ENCODE measurements at places on chromosomes 3 and 15. TPM values are rescaled to one million over a fixed set of nuclear protein-coding genes. Genes with fewer than 3 reads are reported as not detected.

The GP5 gene
- total RNA-seq: not detected

The PPP1R14D gene
- not detected for total RNA-seq

The CCR3 gene
- 0.22 TPM for total RNA-seq

- H3K4me3 ChIP-seq: no peak overlapping the region
- no peak overlapping the region for H3K27ac ChIP-seq
- H3K4me1 ChIP-seq: no peaks in the 10 kb centered on the region
- H3K27me3 ChIP-seq: no peaks in the 10 kb centered on the region
- DNase-seq: no peak
These were observed 333.6 kb upstream of the C2CD4B start for GRCh38 chr15:62498712-62499111.

GRCh38 chr3:106302451-106303221 lies 433.8 kb upstream of the CBLB start:
- H3K27me3 ChIP-seq: no peaks in the 10 kb centered on the region
- no peaks in the 10 kb centered on the region for H3K36me3 ChIP-seq
- H3K4me1 ChIP-seq: no peaks in the 10 kb centered on the region
- H3K4me3 ChIP-seq: no peak overlapping the region

- H3K4me3 ChIP-seq: no peak overlapping the region
- no peaks in the 10 kb centered on the region for H3K36me3 ChIP-seq
- no peak overlapping the region for H3K27ac ChIP-seq
- H3K4me1 ChIP-seq: no peaks in the 10 kb centered on the region
- H3K27me3 ChIP-seq: no peaks in the 10 kb centered on the region
These were observed 97.2 kb downstream of the SEC22A start for GRCh38 chr3:123298903-123299302.

DNA sequence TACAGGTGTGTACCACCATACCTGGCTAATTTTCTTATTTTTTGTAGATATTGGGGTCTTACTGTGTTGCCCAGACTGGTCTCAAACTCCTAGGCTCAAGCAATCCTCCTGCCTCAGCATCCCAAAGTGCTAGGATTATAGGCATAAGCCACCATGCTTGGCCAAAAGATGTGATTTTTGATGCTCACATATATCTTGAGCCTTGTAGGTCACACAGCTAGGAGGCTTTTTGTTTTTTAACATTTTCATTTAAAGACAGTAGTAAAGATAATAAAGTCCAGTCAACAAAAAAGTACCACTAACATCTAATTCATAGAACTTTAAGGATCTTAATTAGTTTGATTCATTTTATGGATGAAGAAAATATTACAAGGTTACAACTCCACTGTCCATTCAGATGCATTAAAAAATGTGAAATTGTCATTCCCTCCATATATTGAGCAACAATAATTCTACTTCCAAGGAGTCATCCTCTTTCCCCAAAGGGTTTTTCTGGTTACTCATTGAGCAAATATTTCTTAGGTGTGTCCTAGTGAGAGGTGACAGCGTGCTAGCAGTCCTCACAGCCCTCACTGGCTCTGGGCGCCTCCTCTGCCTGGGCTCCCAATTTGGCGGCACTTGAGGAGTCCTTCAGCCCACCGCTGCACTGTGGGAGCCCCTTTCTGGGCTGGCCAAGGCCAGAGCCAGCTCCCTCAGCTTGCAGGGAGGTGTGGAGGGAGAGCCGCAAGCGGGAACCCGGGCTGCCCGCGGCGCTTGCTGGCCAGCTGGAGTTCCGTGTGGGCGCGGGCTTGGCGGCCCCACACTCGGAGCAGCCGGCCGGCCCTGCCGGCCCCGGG lies 8.3 kb upstream of the TASOR start:
- no peaks in the 10 kb centered on the region for H3K4me1 ChIP-seq
- H3K4me3 ChIP-seq: no peak overlapping the region
- no peak overlapping the region for H3K27ac ChIP-seq
- no peak for DNase-seq

DNA sequence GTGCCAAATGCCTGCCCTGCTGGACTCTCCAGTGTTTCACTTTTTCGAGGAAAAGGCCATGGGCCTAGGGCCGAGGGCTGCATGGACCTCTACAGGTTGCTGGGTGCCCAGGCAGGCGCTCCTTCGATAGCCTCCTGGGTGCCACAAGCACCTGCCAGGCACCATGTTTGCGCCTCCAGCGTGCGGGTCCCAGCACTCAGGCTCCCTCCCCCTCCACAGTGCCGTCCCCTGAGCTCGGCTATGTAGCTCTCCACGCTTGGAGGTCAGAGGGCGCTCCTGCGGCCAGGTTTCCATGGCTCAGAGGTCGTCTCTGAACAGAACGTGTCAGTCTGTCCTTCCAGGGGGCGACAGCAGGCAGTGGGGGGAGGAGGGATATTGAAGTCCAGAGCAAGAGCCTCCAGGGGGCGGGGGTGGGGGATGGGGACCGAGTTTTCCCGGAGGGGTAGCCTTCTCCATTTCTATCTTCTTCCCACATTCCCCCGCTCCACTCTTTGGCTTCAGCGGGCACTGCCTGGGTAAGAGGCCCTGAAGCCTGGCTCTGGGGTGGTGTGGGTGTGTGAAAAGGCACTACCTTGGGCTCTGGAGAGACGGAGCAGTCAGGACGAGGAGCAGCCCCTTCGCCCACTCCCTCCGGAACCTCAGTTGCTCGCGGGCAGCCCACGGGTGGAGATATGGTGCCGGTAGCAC lies 3.6 kb downstream of the ONECUT1 start:
- H3K4me1 ChIP-seq: peaks cover 6% of the 10 kb centered on the region
- H3K27me3 ChIP-seq: no peaks in the 10 kb centered on the region
- peak overlapping the region; percentile 61 for H3K4me3 ChIP-seq
- H3K36me3 ChIP-seq: no peaks in the 10 kb centered on the region

DNA sequence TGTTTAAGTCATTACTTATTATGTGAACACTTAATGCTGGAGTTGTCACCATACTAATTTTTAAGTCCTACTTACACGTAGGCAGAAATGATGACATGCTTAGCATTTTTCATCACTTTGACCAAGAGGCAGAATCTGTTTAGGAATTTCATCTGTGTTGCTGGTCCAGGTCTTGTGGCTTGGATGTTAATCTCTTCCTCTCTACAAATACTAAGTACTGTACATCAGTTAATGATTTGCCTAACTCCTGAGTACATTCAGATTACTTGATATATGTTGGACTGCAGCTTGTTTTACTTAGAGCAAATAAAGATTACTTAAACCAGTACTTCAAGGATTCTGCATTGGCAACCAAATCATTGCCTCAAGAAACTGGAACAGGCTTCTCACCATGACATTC lies 8.6 kb downstream of the SNRK start:
- H3K4me1 ChIP-seq: peaks cover 76% of the 10 kb centered on the region
- H3K27ac ChIP-seq: no peak overlapping the region
- H3K4me3 ChIP-seq: no peak overlapping the region
- DNase-seq: no peak
- no peaks in the 10 kb centered on the region for H3K27me3 ChIP-seq
- H3K36me3 ChIP-seq: no peaks in the 10 kb centered on the region

DNA sequence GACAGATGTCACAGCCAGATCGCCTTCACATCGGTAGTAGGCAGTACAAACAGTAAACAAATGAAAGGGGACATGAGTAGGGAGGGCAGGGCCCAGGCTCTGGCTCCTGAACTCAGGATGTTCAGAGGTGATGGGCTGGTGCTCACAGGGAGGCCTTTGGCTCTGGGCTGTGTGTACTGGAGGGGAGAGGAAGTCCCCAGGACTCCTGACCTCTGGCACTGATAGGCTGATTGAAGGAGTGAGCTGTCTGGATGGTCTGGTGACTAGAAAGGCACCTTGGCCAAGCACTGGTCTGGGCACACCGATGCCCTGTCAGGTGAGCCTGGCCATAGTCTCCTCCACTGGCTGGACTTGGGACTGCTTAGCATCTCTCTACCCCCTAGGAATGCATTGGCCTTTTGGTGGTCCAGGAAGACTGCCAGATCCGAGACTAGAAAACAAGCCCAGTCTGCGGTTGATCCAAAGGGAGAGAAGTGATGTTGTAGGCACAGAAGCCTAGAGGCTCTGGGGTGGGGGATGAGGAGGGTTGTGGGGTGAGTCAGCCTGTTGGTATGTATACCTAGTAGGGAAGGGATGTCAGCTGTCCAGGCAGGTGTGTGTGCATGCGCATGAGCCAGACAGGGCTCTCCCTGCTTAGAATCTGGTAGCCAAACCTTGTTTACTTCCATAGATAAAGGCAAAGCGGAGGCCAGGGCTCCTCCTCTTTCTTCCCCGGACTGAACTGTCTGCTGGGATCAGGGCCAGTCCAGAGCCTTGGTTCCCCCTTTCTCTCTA lies 1.9 kb downstream of the SPINT1 start:
- H3K27ac ChIP-seq: peak overlapping the region; percentile 76
- DNase-seq: peak; percentile 86
- peak overlapping the region; percentile 77 for H3K4me3 ChIP-seq
- peaks cover 4% of the 10 kb centered on the region for H3K36me3 ChIP-seq
- H3K4me1 ChIP-seq: no peaks in the 10 kb centered on the region
- H3K27me3 ChIP-seq: no peaks in the 10 kb centered on the region

- no peak overlapping the region for H3K27ac ChIP-seq
- no peak overlapping the region for H3K4me3 ChIP-seq
- peaks cover 14% of the 10 kb centered on the region for H3K36me3 ChIP-seq
- H3K27me3 ChIP-seq: no peaks in the 10 kb centered on the region
- H3K4me1 ChIP-seq: no peaks in the 10 kb centered on the region
- no peak for DNase-seq
These were observed 6.2 kb downstream of the NDUFAF1 start for GRCh38 chr15:41396111-41396510.

GRCh38 chr3:58642846-58643245 lies 23.7 kb downstream of the FAM3D start:
- no peaks in the 10 kb centered on the region for H3K4me1 ChIP-seq
- no peak overlapping the region for H3K4me3 ChIP-seq
- no peaks in the 10 kb centered on the region for H3K36me3 ChIP-seq
- H3K27ac ChIP-seq: no peak overlapping the region

Measured in pancreas (tissue), 10 donors.